Transverse colon (tissue), 4 donors: ENCODE measurements at places on chromosomes 3 and 15. TPM values are rescaled to one million over a fixed set of nuclear protein-coding genes. Genes with fewer than 3 reads are reported as not detected.

Gene GPR62
- total RNA-seq = not detected

Gene RPS17
- 649 TPM for total RNA-seq

Gene PPM1M
- total RNA-seq = 6.7 TPM

Gene LYZL4
- not detected for total RNA-seq

Gene DAZL
- total RNA-seq = not detected

Gene ADGRG7
- total RNA-seq = 13.5 TPM

Gene CD200R1
- total RNA-seq = 1.1 TPM

Gene ROBO2
- total RNA-seq = 0.41 TPM

Gene NME9
- total RNA-seq = not detected

Gene PLOD2
- 178 TPM for total RNA-seq

Gene ZMAT3
- total RNA-seq = 8.5 TPM

Gene COLQ
- total RNA-seq = not detected

Gene PEX11A
- total RNA-seq = 113 TPM

Gene MINAR1
- total RNA-seq = 0.14 TPM

Gene LSG1
- 36.0 TPM for total RNA-seq

Gene GRK7
- 0.16 TPM for total RNA-seq

Gene RLBP1
- total RNA-seq = not detected

Gene GPR160
- total RNA-seq = 148 TPM

Gene ECT2
- 12.9 TPM for total RNA-seq

Gene OXTR
- total RNA-seq = 1.1 TPM

Gene PP2D1
- not detected for total RNA-seq

Gene MEGF11
- not detected for total RNA-seq

Gene GALNT15
- total RNA-seq = 88.8 TPM
